LHCN-M2 (cell line): ENCODE measurements at places on chromosomes 11 and 22.

DNA sequence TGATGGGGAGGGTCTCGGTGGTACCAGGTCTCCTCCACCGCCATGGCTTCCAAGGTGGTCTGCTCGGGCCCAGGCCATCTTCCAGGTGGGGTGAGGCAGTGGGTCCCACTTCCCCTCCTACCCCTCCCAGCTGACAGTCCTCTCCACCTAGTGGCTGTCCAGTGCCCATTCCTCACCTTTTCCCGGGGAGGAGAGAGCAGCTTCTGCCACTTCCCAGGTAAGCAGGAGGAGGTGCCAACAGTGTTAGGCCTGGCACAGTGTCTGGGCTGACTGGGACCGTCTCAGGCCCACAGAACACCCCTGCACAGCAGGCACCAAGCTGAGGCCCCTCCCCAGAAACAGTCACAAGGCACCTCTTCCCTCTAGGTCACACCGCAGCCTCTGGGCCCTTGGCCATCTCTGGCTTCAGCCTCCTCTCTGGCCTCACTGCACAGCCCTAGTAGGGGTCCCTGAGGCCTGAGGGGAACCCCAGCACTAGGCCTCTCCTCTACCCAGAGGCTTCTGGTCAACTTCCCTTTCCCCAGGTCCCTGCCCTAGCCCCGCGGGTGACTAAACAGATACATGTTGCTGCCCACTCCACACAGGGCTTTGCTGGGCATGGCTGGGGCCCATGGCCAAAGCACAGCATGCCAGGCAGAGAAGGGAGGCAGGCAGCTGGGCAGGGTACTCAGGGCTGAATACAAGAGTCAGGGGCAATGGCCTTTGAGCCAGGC lies 2.3 kb upstream of the ANKRD13D start:
- DNase-seq: no peak

GRCh38 chr22:36331306-36331911 lies 56.4 kb downstream of the MYH9 start:
- DNase-seq: peak; percentile 94

DNA sequence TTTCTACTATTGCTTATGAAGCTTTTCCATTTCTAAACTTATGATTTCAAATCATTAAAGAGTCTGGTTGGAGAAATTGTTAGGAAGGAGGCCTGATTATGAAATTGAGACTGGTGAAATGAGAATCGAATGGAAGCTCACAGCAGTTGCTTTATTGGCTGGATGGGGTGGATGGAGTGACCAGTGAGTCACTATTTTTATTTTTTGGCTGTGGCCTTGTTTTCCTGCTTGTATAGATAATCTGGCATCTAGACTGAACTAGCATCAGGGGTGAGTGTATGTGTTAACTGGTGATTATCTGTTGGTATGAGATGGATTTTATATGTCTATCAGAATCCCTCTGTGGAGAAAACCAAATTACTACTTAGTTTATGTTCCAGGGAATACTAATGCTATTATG lies 36.2 kb downstream of the UVRAG start:
- peak; percentile 10 for DNase-seq

DNA sequence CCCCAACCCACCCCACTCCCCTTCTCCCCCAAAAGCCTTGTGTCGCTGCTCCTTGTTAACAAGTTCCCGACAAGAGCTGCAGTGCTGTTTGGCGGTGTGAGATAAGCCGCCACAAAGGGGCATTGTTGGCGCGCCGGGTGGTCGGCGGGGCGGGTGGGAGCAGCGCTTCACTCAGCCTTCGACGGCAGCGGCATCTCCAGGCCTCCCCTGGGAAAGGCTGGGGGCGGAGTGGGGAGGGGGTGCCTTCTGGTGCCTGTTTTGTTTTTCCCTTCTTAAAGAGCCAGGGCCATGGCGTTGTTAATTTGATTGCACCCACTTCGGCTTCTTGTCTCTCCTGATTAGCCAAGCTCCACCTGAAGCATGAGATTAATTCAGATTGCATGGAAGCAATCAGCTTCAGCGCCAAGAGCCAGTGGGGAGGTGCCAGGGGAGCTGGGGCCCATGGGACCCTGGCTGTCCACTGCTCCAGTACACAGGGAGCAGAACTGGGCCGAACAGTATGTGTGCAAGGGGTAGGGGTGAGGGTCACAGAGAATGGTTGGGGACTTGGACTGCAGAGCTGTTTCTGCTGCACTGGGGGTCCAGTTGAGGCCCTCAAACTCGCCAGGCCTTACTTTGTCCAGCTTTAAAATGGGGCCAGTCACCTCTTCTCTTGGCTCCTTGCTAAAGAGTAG lies 165.1 kb downstream of the CEP164 start:
- no peak for DNase-seq

- DNase-seq: no peak
Observed at GRCh38 chr22:46652847-46653331, 32.7 kb downstream of the GRAMD4 start.

DNA sequence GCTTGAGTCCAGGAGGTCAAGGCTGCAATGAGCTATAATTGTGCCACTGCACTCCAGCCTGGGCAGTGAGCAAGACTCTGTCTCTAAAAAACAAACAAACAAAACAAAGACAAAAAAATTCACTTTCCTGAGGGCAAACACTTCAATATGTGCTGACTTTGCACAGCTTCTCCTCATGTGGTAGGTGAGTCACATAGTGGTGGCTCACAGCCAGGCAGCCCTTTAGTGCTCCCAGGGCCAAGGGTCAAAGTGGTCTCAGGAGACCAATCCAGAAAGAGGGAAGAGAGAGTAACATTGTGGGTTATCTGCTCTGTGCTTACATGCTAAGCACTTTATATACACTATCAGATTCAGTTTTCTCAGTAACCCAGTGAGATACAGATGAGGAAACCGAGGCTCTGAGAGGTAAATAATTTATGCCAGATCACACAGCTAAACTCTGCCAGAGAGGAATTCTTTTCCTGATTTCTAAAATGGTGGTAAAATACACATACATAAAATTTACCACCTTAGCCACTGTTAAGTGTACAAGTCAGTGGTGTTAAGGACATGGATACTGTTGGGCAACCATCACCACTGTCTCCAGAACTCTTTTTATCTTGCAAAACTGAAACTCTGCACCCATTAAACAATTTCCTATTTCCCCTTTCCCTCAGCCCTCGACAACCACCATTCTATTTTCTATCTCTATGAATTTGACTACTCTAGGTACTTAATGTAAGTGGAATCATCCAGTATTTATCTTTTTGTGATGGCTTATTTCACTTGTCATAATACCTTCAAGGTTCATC lies 231.7 kb upstream of the NARS2 start:
- peak; percentile 31 for DNase-seq

DNA sequence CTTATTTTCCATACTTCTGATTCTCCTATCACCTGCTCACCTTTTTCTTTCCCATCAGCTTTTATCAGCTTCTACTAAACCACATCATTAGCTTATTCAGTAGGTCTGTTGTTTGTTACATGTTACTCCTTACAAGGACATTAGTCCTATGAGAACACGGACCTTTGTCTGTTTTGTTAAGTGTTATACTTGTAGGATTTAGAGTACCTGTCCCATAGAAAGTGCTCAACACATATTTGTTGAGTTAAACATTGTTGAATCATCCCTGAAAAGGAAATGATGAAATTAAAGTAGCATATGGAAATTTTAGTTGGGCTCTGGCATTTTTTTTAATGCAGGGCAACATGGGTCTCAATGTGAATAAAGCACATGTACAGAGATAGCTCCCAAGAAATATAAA lies 222.1 kb upstream of the CARD18 start:
- DNase-seq: no peak

DNA sequence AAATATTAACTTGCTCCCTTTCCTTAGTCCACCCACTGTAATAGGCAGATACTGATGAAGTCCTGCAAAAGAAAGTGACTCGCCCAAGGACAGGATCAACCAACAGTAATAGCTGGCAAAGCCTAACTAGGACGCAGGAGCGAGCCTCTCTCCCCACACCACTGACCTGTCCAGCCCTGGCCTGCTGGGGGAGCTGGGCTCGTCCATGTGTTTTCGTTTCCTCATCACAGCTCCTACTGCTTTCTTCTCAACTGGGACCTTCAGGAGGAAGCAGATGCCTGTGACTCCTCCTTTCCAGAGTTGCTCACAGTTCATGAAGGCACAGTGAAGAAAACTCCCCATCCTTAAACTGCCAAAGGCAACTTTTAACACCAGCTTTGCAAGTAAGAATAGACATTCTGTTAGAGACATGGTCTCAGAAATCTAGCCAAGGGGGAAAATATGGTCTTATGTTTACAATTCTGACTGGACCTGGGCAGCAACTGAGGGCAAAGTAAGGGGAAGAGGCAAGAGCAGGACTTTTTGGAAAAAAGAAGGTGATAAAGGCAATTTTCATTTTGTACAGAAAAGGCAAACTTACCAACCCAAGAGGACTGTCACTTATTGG lies 11.6 kb upstream of the GPHA2 start:
- DNase-seq: peak; percentile 7

DNA sequence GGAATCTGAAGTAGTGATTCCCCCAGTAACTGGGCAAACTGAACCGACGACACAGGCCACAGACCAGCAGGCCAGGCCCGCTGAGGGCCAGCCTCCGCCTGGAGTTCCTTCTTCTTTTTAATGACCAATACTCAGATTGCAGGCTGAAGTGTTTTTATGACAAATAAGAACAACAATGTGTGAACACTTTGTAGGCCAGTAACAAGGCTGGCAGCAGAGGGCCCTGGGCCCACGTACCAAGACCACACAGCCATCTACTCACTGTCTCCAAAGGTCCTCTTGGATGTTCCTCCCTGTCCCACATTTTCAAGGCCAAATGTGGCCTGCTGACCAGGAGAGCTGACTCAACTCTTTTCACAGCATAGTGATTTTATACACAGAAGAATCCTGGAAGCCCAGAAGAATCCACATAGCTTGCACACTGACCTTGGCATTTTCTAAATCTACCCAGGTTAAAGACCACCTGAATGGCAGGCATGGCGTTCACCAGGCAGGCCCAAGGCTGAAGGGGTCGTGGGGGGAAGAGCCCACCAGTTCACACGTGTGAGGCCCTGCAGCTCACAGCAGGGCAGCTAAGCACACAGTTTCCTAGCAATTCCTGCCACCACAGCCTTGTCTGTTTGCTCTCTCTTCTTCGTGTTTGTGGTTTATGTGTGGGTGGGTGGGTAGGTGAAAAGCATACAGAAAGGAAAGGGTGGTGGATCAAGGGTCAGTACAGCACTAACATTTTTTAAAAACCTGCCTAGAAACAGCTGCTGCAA lies 13.3 kb downstream of the SMCO4 start:
- DNase-seq: peak; percentile 15

GRCh38 chr11:120208001-120208441 lies 2.8 kb upstream of the OAF start:
- DNase-seq: no peak

- DNase-seq: no peak
Observed at GRCh38 chr11:79415411-79415810, 25.4 kb downstream of the TENM4 start.

DNA sequence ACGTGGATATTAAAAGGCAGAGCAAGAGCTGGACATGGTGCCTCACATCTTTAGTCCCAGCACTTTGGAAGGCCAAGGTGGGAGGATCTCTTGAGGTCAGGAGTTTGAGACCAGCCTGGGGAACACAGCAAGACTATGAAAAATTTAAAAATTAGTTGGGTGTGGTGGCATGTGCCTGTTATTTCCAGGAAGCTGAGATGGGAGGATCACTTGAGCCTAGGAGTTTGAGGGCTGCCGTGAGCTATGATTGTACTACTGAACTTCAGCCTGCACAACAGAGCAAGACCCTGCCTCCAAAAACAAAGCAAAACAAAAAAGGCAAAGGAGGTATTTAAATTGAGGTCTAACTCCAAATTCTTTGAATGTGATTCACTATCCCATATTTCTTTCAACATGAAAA lies 23.5 kb downstream of the RDX start:
- no peak for DNase-seq

GRCh38 chr11:113596658-113597057 lies 109.5 kb downstream of the TMPRSS5 start:
- DNase-seq: no peak

DNA sequence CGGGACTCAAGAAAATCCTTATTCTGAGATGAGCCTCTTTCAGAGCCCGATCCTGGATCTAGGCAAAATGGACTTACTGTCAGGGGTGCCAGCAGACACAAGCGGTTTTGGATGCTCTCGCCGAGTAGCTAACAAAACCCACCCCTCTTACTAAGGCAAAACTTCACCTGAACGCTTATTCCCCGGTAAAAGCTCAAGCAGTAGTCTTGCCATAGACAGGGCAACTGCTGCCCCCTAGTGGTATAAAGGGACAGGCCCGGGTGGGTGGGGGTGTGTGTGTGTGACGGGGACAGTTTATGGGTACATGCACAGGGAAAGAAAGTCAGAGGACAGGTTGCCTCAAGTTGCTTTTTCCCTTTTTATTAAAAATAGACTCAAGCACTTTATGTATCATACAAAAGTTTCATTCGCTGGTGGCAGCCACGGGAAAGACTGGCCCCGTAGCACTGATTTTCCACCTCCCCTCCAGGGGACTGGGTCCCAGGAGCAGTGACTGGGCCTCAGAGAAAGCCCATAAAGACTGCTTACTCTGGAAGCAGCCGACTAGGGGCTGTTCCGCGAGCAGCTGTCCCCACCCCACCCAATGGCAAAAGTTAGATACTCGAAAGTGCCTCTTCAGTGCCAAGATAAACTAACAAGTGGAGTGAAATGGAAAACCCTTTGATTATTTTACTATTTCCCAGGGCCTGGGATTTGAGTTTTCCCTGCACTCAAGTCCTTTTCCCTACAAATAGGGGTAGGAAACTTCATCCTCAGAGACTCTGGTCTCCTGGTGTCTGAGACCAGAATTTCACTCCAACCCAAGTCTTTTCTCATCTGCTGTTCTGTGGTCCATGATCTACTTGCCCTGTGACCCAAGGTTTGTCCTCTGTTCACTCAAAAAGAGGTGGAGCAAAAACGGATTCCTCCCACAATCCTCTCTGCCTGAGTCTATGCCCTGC lies 4.7 kb downstream of the YPEL4 start:
- peak; percentile 61 for DNase-seq

DNA sequence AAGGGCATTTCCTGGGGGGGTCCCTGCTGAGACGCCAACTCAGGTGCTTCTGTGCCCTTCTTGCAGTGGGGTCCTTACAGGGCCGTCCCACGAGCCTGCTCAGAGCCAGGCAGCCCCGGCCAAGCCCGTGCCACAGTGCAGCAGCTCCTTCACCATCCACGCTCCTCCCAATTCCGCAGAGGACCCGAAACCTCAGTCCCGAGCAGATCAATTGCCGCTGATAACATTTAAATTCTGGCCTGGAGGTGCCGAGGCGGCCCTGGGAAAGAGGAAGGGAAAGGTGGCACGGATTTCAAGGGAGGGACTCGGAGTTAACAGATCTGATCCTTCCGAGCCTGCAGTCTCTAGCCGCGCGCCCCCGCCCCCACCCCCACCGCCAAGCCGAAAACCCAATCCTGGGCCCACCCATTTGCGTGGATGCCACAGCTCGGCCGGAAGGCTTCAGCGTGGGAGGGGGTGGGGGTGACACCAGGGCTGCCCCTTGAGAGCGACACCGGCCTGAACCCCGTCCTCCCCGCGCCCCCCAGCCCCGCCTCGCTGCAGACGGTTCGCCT lies 32.3 kb upstream of the JAM3 start:
- no peak for DNase-seq

DNA sequence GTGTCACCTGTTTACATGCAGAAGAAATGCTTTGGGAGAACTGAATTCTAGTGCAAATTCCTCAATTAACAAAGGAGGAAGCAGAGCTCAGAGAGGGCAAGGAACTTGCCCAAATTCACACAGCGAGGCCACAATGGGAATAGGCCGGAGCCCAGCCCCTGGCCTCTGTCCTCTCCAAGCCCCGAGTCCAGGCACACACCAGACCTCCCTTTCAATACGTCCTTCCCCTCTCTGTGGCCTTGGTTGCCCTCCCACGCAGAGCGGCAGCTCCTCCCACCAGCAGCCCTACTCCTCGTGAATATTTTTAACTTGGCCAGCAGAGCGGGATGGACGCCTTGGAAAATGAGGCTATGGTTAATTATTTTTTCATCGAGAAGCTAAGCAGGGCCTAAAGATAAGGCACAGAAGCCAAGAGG lies 1.6 kb upstream of the CARD10 start:
- no peak for DNase-seq

- no peak for DNase-seq
Observed at GRCh38 chr11:3983101-3983500, 111.5 kb upstream of the RRM1 start.
